ENCODE measurements at places on chromosomes 6 and 20.
A peak's percentile ranks its signal among the peaks of the same experiment; 100 is the strongest.

DNA sequence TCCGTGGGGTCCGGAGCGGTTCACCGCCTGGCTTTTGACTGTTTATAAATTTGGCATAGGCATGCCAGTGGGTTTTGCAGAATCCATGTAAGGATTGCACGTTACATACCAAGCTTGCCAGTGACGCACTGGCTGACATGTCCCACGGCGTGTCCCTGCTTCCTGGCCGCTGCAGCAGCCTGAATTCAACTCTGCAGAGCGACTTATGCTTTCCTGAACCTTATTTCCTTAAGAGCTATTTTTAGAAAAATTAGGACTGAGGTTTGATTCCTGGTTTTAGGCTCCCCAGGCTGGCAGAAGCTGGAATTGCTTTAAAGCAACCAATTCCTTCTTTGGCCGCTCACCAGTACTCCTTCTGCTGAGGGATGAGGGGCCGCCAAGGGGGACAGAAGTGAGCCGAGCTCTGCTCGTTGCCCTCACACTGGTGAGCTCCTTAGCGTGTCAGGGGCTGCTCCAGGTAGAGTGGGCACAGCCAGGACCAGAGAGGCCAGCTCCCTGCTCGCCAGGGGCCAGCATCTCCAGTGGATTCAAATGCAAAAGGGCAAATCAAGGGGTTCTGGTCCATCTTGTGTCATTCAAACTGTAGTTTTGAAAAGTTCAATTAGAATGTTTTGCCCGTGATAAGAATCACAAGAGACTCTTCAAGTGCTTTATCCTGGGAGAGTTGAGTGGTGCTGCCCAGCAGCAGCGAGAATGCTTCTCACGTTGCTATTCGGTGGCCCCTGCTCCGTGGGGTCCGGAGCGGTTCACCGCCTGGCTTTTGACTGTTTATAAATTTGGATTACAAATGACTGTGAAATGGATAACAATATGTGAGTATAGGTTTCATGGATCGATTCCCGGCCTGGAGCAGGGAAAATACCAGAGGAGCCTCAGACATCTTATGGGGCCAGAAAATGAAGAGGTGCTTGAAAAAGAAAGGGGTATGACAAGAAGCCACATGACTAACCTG, 17.5 kb upstream of the IRF4 start:
- DNase-seq = no peak

GRCh38 chr20:62051546-62052255, 14.0 kb downstream of the TAF4 start:
- no peak for DNase-seq

GRCh38 chr6:160139420-160139851, 17.8 kb downstream of the SLC22A1 start:
- no peak for DNase-seq

- no peak for DNase-seq
These were observed 46.2 kb upstream of the ARMH2 start for GRCh38 chr6:24844903-24845302.

DNA sequence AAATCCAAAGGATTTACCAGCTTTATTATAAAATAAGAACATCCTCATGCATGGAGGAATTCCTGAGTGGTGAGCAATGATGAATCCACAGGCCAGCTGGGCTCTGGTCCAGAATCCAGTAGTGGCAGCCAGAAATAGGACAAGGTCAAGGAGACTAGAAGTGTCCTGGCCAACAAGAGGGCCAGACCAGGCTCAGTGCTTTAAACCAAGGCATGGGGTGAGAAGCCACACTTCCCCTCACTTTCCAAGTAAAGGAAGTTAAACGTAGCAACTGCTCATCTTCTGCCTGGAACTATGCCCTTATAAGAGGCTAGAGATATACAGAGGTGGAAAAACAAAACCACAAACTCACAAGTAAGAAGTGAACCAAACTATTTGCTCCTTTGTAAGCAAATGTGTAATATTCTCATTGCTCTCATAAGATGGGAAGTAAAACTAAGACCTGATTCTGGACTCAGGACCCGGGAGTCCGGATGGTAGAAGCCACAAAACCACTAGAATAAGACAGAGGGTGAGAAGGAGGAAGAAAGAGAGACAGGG, 253.2 kb downstream of the UST start:
- DNase-seq = no peak

DNA sequence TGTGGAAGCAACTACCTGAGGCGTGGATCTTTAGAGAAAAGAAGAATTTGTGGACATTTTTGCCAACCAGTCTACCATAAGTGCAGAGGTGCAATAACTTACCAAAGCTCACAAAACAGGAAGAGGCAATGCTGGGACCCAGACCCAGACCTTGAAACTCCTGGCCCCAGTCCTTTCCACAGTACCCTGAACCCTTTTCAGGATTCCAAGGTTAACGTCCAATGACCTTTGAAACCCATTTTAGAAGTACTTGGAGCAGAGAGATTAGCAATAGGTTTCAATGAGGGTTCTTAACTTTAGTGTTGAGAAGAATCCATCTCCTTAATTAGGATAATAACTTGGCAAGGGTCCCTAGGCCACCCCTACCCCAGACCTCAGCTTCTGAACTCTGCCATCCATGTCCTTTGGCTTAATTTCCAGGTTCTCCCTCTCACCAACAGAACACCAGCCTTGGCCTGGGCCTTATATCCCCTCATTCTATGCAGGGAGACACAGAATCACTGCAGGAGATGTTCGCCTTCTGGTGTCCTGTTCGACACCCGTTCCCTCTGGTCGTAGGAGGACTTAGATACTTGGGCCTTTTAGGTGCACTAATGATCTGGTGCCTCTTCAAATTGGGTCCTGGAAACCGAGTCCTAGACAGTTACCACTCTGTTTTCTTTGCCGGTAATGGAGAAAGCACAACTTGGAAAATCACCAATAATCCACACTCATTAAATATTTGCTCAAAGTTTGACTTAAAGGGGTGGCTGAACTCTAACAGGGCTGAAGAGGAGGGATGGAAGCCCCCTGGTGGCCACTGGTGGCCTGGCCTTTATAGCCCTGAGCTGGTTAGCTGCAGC, 40.6 kb downstream of the ISM1 start:
- DNase-seq = peak; percentile 47
